ENCODE measurements at places on chromosomes 2 and 18.

DNA sequence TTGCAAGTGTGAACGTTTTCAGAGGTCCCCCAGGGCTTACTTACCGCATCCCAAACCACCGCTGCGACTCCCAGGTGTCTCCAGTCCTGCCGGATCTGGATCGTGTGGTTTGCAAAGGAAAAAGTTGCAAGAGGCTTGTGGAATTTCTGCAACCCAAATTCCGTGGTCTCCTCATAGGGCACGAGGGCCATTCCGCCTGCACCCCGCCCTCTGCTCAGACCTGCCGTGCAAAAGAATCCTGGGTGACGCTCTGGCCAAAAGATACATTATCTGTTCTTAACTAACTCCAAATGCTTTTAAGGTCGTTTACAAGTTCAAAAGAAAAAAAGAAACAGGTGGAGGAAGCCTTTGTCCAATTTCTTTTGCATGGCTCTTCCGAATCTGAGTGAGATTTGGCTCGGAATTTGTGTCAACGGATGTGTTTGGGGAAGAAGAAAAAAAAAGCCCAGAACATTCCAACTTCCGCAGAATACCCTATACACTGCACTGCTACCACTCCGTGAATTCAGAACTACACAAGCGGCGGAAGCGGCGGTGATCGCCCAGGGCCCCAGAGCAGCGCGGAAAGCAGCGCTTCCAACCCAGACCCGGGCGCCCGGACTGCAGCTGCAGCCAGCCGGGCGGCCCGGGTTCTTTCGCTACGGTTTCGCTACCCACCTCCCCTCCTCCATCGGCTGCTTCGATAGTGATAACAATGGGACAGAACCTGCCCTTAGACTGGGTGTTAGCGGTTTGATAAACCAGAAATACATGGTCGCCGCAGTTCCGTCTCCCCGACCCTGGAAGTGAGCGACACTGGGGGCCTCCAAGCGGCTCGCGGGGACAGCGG is 795 bp downstream of the METTL21A start:
- DNase-seq = peak; percentile 68

DNA sequence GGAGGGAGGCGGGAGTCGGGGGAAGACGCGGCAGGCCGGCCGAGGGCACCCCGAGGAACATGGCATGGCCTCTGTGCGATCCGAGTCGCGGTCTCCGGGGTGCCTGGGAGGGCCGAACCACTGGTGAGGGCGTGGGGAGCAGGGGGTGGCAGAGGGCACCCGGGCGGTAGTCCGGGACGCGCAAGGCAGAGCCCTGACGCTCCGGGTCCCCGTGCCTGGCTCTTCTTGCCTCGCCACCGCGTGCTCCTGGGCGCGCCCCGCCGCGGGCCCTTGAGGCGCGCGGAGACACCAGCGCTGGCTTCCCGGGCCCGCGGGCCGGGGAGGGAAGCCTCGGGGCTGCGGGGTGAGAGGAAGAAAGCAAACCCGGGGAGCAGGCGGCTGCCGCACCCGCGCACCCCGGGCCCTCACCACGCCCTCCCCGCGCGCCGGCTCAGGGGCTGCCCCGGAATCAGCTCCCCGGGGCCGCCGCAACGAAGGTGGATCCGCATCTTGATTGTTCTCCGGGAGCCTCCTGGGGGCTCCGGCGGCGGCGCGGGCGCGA is 4.3 kb downstream of the SOX11 start:
- DNase-seq = no peak

DNA sequence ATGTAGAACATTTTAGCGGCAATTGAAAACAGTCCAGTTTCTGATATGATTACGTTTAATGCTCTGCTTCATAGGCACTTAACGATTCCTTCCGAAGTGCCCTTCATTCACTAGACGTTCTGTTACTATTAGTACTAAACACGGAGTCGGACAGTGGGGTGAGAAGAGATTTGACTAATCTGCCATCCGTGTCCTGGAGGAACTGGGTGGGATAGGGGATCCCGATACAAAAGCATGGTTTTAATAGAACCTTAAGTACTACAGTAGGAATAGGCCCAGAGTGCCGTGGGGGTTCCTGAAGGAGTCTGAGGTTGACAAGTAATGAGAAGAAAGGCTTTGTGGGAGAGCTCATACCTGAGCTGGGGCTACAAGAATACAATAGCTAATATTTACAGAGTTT is 631 bp downstream of the MORN2 start:
- DNase-seq = no peak

- DNase-seq = no peak
Observed at GRCh38 chr18:31835528-31836133, 75.0 kb upstream of the SLC25A52 start.

DNA sequence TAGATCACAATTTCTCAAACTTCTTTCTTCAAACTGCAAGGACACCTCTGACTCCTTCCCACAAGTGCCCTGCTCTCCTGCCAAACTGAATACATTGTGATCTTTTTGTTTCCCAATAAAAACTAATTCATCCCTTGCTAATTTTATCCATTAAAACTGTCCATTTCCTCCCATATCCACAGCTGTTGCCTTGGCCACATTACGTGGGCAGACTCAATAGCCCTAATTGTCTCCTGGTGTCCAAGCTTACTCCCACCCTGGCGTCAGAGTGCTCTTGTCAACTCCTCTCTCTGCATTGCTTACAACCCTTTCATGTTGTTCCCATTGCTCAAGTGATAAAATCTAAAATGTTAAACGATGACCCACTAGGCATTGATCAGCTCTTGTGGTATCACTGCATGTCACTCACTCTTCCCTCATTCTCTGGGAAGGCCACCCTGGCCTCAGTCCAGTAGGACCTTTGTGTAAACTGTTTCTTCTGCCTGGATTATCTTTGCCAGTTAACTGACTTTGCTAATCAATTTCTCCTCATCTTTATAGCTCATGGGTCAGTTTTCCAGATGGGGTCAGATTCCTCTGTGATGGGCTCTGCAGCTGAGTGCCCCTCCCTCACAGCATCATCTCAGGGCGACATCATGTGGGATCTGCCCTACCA is 525.0 kb downstream of the SLC4A3 start:
- DNase-seq = no peak

GRCh38 chr18:50653402-50654093 is 93.7 kb downstream of the MAPK4 start:
- DNase-seq = no peak

- DNase-seq = no peak
Observed at GRCh38 chr2:73944714-73945113, 18.0 kb downstream of the DGUOK start.

- DNase-seq = no peak
Observed at GRCh38 chr2:181116261-181116660, 135.9 kb downstream of the UBE2E3 start.

GRCh38 chr2:100429726-100430125 is 12.3 kb upstream of the CHST10 start:
- no peak for DNase-seq

- no peak for DNase-seq
Observed at GRCh38 chr18:67550872-67551520, 34.5 kb upstream of the DSEL start.

- DNase-seq = no peak
Observed at GRCh38 chr2:12819103-12819475, 102.4 kb downstream of the TRIB2 start.

DNA sequence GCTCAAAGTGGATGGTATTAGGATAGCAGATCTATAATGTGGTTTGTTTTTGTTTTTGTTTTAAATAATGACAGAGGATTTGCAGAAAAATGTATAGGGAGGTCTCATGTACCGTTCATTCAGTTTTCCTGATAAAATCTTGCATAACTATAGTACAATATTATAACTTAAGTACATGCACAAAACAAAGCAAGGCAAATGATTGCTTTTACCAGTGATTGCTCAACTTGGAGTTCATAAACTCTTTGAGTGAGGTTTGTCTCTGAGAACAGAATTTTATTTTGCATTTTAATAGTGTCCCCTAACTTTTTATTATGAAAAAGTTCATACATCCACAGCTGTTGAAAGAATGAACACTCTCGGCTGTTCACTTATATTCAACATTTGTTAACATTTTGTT is 96.6 kb downstream of the MAP4K4 start:
- no peak for DNase-seq

DNA sequence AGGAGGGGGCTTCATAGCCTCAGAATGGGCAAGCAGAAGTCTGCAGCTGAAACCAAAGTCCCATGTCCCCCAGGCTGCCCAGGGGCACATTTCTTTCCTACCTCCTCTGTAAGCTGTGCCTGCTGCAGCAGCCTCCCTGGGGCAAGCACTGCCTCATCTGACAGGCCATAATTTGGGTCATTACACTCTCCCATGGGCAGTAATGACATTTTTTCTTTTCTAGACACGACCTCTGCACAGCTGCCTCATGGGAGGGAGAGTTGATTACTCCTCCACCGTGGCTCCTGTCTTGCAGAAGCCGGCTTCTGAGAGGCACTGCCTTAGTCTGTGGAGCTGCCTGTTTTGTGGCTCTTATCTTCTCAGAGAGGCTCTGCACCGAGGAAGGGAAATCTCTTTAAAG is 268.9 kb downstream of the TDRD15 start:
- no peak for DNase-seq

GRCh38 chr2:98870516-98871158 is 65.4 kb downstream of the CRACDL start:
- no peak for DNase-seq

DNA sequence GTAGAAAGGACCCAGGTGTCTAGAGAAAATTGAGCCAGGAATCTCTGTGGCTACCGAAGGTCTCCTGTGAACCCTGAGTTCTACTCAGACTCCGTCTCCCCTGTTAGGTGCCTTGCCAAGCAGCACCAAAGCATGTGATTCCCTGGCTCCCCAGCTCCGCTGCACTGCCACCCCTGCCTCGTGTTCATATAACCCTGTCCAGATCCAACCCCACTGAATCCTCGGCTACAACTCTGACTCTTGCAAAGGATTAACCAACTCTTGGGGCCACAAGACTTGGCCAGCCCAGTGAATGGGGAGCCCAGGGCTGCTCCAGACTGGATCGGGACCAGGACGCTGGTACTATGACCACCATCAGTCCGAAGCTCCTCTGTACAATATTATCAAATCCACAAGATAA is 37.3 kb upstream of the ACAA2 start:
- DNase-seq = no peak

GRCh38 chr2:10073706-10074105 is 6.5 kb downstream of the CYS1 start:
- DNase-seq = no peak

DNA sequence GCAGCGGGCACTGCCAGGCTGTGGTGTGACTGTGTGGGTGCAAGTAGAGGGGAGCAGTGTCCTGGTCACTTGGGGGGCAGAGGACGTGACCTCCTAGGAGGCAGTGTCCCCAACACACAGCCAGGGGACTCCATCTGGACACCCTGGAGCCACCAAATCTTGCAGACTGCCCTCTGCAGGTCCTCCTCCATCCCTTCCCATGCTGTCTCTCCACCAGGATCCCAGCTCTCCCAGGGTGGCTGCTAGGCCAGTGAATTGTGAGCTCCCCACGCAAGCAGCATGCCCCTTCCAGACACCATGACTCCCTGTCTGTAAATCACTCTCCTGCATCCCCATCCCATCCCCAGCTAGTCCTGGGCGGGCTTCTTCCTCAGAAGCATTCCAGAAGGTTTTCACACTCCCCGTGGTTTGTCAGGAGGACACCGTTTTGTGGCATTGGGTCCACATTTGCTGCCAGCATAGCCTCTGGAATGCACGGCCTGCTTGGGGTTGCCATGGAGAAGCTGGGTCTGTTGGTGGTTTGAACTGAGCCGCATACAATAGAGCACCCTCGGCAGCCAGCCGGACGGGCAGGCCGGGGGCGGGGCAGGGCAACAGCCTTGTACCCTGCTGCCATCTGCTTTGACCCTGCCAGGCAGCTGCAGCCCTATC is 210.7 kb downstream of the KLHL29 start:
- DNase-seq = no peak

GRCh38 chr2:87403893-87404175 is 344.1 kb upstream of the PLGLB2 start:
- no peak for DNase-seq

DNA sequence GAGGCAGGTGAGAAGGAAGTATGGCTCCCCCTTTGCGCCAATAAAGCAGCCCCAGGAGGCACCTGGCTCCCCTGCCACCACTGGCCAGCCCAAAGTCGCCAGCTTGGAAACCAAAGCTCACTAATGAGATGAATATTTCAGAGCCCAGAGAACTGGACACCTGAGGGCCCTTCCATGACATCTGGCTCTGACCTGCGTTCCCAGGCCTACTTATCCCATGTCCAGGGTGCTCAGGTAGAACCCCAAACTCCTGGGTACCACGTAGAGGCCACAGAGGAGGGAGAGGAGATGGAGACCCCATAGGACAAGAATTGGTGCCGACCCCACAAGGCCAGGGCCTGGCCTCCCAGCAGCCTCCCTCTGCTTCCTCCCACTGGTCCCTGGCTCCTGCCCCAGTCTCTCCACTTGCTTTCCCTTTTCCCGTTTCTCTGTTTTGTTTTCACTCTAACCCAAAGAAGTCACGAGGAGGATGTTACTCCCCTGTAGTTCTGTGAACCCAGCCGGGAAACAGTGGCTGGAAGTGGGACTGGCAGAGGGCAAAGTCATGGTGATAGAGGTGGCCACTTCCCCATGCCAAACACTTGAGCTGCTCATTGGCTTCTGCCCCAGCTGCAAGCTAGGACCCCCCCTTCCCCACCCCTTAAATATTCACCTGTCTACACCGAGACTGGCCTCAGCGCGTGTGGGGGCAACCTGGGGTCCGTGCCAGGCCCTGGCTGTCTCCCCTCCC is 820 bp downstream of the TMBIM1 start:
- no peak for DNase-seq

DNA sequence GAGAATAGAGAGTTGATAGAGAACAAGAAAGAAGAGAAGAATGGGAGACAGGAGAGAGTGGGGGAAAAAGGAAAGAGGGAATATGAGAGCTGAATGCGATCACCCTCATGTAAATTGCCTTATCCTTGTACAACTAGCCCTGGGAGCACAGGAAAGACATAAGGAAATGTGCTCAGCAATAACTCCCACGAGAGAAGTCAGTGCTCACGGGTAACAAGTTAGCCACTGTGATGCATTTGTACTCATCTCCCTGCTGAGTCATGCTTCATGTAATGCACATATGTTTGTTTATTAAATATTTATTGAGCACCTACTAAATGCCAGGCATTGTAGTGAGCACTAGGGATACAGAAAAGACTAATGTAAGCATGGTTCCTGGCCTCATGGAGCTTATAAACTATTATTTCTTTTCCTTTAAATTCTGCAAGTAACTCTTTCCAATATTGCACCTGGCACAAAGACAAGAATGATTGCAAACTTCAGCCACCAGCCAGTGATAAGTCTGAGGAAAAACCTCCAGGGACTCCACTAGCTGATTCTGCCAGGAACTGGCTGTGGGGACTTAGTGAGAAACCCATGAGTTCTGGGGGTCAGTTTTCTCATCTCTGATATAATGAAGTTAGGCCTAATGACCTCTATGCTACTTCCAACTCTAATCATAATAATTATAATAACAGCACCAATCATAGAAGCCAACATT is 124.1 kb downstream of the LNPK start:
- no peak for DNase-seq
